ENCODE measurements at places on chromosomes 12 and 14.

- no peak for DNase-seq
These were observed 1009.7 kb downstream of the VRK1 start for GRCh38 chr14:97806891-97807290.

DNA sequence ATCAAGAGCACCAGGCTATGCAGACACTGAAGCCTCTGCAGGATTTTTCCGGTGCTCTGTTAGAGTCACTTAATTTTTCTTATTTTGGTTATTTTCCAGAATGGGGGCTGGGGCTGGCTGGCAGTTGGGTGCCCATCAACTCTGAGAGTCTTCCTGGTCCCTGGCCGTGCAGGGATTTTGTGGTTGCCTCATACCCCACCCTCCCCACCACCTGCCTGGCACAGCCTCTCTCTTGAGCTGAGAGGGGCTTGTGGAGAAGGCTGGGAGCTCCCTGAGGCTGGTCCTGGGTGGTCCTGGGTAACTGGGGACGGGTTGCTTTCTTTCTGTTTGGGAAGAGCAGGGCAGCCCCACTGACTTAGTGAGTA, 23.3 kb downstream of the LRTM2 start:
- no peak for DNase-seq

DNA sequence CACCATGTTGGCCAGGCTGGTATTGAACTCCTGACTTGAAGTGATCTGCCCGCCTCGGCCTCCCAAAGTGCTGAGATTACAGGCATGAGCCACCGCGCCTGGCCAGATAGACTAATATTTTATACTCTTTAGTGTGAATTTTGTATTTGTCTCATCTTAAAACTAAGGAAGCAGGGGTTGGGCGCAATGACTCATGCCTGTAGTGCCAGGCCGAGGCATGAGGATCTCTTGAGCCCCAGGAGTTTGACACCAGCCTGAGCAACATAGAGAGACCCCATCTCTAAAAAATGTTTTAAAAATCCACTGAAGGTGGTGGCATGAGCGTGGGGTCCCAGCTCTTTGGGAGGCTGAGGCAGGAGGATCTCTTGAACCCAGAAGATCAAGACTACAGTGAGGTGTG, 9.0 kb downstream of the DYNC1H1 start:
- peak; percentile 42 for DNase-seq

GRCh38 chr14:25049568-25050268, at the start of gene STXBP6:
TSS of gene STXBP6 (minus strand) at chr14:25050147. CDS start at chr14:24974818, 75,329 bp downstream.
- DNase-seq: peak; percentile 62

DNA sequence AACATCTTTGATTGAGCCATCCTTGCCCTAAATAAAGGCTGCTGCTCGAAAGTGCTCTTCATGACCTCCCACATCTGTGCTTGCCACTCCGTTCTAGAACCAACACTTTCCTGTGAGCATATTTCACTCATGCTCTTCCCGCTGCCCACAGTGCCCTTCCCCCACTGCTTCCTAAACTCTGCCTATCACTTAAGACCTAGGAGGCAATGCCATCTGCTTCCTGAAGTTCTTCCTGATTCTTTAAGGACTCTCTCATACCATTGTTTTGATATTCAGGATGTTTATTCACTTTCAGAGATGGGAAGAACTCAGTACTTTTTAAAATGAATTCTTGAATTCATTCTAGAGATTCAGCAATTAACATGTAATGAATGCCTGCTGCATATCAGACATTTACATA, 49.9 kb downstream of the ZFYVE21 start:
- no peak for DNase-seq

DNA sequence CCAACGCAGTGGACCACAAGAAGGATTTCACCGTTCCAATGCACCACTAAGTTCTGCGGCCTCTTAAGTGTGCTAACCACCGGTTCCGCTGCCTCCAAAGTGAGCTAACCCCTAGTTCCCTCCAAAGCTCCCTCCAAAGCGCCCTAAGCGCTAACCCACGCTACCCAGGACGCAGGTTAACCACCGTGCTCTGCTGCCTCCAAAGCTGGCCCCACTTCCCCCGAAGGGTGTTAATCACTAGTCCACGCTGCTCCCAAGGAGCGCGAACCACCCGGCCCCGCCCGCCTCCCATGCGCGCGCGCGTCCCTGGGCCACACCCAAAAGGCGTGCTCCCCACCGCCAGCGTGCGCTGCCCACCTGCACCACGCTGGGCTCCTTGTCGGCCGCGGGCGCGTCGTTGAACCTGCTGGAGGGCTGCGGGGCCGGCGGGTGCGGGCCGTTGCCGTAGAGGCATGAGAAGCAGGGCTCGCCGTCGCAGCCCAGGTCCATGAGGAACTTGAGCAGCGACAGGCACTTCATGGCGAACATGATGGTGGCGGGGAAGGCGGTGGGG, 11.7 kb downstream of the FAM181A start:
- DNase-seq: no peak

DNA sequence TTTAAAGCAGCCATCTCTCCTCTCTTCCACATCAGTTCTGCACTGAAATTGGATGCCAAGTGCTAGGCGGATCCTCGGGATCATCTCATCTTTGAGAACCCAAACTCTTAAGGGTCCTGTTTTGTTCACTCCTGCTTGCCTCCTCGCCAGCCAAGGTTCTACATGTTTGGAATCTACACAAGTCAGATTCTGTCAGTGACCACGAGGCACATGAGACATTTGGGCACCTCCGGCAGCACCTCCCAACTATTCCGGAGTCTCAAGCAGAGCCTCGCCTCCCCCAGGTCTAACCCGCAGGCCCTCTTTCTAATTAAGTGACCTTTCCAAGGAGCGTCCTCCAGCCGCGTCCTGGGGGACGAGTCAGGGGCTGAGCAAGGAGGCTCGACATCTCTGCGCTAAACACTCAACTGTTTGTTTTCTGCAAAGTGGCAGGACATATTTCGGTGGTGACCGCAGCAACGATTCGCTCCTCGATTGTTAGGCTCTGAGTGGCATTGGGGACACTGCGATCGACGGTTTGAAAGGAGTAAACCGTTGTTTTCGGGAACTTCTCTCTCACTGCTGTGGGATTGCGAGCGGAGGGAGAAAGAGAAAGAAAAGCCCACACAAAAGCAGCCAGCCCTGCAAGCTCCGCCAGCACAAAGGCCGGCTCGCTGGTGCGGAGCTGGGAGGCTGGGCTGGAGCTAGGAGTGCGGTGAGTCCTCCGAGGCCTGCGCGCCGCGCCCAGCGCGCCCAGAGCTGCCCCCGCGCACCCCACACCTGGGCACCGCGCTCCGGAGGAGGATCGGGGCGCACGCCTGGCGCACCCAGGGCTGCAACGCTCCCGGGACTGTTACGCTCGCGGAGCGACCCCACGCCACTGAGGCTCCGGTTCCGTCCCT, 640 bp downstream of the ARMH4 start:
- DNase-seq: peak; percentile 38

DNA sequence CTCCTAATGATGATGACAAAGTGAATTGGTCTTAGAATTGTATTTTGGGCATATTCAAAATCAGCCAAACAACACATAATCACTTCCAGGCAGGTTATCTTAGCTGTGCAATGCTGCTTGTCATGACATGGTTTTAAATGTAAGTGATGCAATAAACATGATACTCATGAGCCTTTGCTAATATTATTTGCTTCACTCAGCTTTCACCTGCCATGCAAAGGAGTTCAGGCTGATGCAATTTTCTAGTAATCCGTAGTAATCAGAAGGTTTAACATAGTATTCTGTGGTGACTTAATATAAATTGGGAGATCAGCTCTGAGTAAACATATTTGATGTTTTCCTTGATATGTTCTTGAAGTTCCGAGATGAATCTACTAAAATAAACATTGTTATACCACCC, 29.1 kb downstream of the TMEM260 start:
- DNase-seq: no peak

- no peak for DNase-seq
These were observed 18.5 kb downstream of the HPD start for GRCh38 chr12:121839993-121840761.

- no peak for DNase-seq
These were observed 445.4 kb downstream of the SOX5 start for GRCh38 chr12:23504043-23504442.

- no peak for DNase-seq
These were observed 44.7 kb upstream of the GALNT9 start for GRCh38 chr12:132373901-132374611.
